ENCODE measurements at places on chromosomes 4 and X.

GRCh38 chrX:56026815-56027214 is 205.3 kb upstream of the KLF8 start:
- DNase-seq: no peak

GRCh38 chrX:75155447-75155826 is 646 bp downstream of the ABCB7 start:
- DNase-seq: no peak

DNA sequence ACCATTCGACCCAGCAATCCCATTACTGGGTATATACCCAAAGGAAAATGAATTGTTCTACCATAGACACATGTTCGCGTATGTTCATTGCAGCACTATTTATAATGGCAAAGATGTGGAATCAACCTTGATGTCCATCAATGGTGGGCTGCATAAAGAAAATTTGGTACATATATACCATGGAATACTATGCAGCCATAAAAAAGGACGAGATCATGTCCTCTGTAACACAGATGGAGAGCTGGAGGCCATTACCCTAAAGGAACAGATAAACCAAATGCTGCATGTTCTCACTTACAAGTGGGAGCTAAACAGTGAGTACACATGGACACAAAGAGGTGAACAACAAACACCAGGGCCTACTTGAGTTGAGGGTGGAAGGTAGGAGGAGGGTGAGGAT is 45.1 kb downstream of the SCML2 start:
- no peak for DNase-seq

GRCh38 chr4:148112231-148112982 is 329.8 kb downstream of the NR3C2 start:
- no peak for DNase-seq

DNA sequence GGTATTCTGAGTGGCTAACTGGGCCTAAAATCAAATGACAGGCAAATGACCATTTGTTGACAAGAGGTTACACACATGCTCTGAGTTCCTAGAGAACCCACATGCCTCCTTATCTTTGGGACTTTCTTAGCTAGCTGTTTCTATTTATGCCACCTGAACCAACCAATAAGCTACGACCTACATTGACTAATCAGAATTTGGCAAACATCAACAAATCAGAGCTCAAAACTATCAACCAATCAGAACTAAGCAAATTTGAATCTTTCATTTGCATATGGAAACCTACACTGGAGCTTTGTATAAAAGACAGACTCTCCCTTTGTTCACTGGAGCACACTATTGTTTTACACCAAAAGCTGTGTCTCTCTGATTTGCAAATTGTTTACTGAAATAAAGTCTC is 192.0 kb downstream of the CXXC4 start:
- no peak for DNase-seq

DNA sequence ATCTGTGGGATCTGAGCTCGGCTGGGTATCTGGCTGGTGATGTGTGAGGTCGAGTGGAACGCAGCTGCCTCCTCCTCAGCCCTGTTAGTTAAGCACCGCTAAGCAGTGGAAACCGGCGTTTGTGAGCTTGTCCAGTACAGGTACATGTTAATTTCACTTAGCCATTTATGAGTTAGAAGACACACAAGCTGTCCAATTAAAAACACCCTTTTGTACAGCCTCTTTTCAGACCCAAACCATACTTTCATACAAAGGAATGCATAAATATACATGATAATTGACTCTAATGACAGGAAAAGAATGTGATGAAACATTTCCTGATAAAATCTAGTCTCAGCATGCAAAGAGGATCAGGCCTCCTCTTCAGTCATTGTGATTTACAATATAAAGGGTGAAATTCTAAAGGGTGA is 163.6 kb upstream of the FAT1 start:
- peak; percentile 66 for DNase-seq

GRCh38 chrX:75118296-75118695 is 37.8 kb downstream of the ABCB7 start:
- DNase-seq: no peak

DNA sequence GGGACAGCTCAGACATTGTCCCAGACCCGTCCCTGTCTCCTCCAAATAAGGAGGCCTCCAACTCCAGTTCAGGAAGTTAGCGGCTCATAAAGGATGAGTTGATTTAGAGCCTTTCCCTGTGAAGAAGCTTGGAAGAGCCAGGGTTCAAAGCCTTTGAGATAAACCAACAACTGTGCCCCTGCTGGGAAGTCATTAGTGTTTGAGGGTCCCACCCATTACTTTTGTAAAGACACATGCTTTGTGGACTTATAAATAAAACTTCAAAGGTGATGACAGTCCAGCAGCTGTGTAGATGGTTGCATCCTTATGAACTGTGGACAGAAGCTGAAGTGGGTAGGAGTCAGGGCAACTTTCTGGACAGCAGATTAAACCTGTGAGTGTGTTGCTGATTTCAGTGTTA is 86.0 kb upstream of the PGRMC2 start:
- no peak for DNase-seq

DNA sequence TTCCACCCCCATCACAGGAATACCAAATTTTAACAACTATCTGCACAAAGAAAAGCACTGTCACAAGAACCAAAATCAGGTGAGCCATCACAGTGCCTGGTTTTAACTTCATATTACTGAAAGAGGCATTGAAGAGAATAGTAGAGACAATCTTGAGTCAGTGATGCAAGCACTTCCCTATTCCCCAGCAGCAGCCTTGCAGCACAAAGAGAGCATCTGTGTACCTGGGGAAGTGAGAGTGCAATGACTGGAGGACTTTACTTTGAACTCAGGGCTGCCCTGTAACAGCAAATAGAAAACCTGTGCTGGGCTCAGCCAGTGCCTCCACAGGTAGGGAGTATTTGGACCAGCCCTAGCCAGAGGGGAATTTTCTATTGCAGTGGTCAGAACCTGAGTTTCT is 361.8 kb downstream of the TEX13C start:
- no peak for DNase-seq

GRCh38 chrX:146863566-146863965 is 49.0 kb upstream of the CXorf51A start:
- no peak for DNase-seq

- no peak for DNase-seq
Observed at GRCh38 chrX:916230-916599, 285.6 kb downstream of the SHOX start.

- DNase-seq: no peak
Observed at GRCh38 chrX:102624105-102624504, 24.8 kb downstream of the ARMCX5 start.

DNA sequence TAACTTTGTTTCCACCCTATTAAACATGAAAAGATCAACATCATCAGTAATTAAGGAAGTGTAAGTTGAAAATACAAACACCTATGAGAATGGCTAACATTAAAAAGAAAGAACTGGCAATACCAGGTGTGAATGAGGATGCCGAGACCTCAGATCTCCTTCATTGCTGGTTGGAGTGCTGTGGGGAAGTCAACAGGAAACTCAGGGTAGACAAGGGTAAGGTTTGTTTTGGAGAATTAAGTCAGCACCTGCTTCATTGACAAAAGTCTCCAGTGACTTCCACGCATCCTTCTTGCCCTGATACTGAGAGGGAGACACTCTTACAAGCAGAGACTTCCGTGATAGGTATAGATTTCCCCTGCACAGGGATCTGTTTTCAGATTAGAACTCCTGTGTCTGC is 106.1 kb downstream of the IRF2 start:
- no peak for DNase-seq

Data from esophagus muscularis mucosa (tissue), 4 donors.